ENCODE measurements at places on chromosomes 2 and 18.

GRCh38 chr2:50116096-50117010, 915.6 kb downstream of the NRXN1 start:
- no peak for DNase-seq

DNA sequence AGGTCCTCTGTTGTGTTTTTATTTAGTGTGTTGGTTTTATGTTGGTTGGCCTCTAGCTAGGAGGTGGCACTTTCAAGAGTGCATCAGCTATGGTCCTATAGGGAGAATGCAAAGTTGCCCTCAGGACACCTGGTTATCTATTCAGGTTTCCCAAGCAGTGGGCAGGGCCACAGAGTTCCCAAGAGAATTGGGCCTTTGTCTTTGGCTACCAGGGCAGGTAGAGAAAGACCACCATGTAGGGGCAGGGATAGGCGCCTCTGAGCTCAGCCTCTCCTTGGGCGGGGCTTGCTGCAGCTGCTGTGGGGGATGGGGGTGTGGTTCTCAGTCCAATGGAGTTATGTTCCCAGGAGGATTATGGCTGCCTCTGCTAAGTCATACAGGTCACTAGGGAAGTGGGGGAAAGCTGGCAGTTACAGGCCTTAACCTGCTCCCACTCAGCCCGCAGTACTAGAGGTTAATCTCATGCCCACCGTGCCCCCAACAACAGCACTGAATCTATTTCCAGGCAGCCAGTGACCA, 26.0 kb downstream of the ABCB11 start:
- no peak for DNase-seq

- DNase-seq, result no peak
Observed at GRCh38 chr2:157868993-157869392, 7.1 kb downstream of the ACVR1 start.

GRCh38 chr18:2337552-2338141, 233.7 kb downstream of the METTL4 start:
- no peak for DNase-seq

DNA sequence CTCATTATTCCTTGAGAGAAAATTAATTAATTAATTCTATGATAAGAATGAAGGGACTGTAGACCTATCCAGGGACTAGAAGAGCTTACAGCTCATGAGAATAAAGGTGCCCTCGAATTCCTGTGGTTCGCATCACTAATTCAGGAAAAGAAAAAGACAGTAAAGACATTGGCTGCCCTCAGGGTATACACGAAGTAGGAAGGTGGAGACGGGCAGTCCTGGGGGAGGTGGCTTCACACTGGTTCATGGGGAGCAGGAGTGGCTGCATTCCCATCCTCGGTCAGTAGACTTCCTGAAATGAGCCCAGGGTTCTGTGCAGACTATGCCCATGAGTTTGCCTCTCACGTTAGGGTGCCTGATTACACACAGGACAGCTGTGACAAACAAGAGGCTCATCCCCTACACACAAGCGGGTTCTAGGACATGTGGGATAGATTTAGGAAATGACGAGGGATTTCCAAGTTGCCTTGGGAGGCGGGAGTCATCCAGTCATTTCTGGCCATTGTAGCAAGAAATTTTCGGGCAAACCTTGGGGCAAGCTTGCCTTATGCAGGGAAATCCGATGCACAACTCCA, 282.2 kb downstream of the CYP26B1 start:
- no peak for DNase-seq

GRCh38 chr2:174577967-174578589, 19.5 kb downstream of the WIPF1 start:
- DNase-seq, result no peak

DNA sequence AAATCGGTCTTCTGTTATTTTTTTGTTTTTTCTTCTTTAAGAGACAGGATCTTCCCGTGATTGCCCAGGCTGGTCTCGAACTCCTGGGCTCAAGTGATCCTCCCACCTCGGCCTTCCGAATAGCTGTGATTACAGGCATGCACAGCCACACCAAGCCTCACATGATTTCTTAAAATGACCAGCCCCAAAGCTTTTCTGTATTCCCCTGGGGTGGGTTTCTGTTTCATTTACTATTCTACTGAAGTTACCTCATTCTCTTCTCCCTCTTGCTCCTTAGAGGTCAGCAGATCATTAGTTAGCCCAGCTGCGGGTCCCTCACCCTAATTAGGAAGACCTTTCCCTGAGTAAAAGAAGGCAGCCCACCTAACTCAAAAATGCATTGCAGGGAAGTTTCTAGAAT, 27.6 kb downstream of the SLC1A4 start:
- DNase-seq, result no peak

DNA sequence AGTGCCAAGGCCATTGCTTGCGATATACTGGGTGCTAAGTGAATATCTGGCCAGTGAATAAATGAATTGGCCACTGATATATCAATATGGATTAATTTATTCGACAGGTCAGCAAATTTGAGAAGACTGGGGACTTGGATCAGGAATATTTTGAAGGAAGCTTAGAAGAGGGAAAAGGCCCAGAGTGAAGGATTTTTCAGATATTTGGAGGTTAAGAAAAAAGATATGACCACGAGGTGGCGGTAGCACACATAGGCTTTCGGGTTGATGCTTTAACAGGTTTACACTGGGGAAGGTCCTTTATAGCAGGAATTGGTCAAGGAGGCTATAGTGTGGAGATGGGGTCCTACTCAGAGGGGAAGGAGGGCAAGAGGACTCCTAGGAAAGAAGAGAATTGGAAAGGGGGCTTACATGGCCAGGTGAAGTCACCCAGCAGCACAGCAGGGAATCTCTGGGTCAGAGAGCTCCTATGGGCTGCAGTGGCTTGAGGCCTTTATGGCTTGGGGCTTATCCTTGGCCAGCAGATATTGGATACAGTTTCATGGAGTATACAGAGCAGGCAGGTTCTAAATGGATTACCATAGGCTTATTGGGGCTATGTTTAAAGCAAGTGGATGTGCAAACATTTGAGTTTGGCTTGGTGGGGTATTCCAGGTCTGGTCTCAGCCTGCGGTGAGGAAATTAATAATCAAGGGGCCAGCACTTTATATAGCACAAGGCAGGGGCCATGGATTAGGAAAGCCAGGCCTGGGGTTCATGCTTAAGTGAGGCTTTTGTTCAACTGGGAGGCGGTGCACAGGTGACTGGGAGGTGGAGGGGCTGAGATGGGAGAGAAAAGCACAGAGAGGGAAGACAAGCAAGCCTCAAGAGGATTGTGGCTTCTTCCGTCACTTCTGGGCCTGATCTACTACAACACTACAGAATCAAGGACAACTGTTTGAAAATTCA, 9.7 kb downstream of the IL1RN start:
- DNase-seq, result no peak

DNA sequence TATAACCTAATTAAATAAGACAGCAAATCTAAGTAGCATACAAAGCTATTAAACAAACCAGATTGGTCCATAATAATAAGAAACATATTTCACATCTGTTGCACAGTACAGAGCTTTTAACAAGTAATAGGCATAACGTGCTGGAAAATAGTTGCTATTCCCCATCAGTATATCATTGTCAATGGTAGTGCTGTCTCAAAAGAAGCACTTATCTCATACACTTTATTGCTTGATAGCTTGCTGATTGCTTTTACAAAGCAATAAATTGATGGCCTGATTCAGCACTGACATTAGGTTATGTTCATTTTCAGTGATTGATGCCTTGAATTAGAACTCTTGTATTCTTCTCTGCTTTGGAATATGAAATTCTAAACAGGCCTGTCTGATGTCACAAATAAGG, 641.7 kb downstream of the CBLN2 start:
- DNase-seq, result no peak

- DNase-seq, result no peak
Observed at GRCh38 chr2:168165397-168165796, 82.0 kb downstream of the STK39 start.

DNA sequence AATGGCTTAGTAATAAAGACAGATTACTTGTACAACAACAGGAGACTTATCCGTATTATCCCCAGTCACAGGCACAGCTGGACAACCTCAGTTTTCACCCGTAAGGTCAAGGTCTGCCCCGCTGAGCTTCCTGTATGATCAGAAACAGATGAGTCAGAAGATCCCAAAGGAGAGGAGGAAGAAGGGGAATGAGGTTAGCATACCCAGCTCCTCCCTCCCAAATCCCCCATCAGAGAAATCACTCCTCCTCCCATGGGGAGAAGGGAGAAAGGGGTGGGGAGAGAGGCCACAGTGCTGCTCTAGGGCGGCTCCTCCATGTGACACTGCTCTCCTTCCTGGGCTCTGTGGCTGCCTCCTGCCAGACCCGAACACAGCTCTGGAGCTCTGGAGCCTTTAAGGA, 53.8 kb upstream of the SPTBN1 start:
- no peak for DNase-seq

DNA sequence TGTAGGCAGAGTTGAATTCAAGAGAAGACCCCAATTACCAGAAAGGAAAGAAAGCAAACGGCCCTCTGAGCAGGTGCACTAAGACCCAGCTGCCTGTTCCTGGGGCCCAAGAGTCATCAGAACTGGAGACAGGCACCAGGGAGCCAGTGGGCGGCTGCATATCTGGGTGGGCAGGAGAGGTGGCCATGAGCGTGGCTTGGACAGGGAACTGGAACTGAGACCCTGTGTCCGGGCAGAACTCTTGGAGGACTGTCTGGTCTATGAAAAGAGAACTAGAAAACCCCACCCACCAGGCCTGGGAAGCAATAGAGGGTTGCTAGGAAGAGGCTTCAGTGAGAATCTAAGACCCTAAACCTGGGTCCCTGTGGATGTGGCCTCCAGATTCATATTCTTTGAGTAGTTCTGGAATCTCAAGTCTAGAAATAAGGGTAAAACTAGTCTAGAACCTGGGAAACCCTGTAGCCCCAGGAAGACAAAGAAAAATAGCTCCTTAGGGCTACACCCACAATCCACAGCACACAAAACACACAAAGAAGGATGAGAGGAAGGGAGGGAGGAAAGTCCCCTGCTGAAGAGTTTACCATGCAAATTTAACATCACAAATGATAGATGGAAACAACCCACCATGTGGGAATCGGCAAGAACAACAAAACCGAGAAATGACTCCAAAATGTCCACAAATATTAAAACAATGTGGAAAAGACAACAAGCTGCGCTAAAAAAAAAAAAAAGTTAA, 147.0 kb downstream of the HDAC4 start:
- peak; percentile 64 for DNase-seq

DNA sequence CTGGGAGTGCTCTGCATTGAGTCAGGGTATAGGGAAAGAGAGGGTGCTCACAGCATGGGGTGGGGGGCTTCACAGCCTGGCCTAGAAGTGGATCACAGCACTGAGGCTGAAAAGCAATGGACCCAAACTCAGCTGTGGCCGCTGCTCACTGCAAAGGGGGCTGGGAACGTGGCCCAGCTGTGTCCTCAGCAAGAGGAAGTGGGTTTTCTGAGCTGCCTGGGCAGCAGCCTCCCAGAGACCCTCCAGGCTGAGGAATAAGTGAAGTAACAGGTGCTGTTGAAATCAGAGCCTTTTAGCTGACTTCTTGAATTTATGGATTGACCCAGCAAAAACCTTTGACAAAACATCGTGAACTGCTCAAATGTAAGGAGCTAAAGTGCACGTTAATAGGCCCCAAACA, 35.2 kb downstream of the PTGR3 start:
- DNase-seq, result no peak

- no peak for DNase-seq
Observed at GRCh38 chr2:148730085-148730484, 85.5 kb downstream of the EPC2 start.

DNA sequence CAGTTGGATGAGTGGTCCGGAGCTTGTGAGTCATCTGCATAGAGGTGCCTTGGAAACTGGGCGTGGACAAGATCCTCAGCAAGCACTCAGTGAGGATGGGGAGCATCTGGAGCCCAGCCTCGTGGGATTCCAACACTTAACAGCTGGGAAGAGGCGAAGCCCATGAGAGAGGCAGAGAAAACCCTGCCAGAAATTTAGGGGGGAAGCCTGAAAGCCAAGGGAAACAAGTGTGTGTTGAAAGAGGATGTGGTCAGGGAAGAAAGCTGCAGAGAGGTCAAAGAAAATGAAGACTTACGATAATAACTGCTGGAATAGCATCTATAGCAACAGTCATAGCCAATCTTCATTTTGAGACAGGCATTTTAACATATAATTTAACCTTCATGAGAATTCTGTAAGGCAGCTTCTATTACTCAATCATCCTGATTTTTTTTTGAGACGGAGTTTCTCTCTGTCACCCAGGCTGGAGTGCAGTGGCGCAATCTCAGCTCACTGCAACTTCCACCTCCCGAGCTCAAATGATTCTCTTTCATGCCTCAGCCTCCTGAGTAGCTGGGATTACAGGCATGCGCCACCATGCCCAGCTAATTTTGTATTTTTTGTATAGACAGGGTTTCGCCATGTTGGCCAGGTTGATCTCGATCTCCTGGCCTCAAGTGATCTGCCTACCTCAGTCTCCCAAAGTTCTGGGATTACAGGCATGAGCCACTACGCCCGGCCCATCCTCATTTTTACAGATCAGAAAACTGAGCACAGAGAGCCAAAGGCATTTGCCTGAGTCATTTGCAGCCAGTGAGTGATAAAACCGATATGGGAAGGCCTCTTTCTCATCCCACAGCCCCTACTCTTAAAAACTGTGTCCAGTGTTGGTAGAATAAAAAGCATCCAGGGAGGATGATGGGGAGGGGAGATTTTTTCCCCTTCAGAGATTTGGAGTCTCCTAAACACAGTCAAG, 214.4 kb upstream of the EPAS1 start:
- no peak for DNase-seq

DNA sequence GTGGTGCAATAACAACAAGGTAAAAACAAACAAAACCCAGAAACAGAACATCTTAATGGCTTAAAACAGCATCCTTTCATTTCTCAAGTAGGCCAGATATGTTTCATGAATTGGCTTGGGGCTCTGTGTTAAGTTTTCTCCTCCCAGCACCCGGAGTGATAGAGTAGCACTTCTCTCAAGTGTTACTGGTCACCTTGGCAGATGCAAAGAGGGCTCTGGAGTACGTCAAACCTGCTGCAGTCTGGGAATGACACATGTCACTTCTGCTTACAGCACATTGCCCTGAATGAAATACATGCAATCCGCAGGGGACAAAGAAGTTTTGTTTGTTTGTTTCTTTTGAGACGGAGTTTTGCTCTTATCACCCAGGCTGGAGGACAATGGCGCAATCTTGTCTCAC, 639.3 kb downstream of the CNTNAP5 start:
- no peak for DNase-seq

DNA sequence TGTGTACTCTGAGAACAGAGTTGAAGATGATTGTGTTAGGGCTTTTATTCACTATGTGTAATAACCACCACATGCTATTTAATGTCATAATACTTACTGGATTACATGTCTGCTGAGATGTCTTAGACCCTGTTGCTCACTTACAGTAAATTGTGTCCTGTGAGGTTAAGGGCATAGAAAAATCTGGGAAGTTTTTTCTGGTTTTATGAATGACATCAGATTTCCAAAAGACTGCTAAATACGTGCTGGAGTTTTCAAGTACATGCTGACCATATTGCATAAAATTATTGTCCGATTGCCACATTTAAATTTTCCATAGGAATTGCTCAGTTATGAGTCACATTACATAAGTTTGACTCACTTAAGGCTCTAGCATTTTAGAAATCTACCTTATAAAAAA, 96.7 kb upstream of the COL5A2 start:
- no peak for DNase-seq

All from suprapubic skin (tissue), 4 donors.